ENCODE measurements at places on chromosomes 11 and 22.

- no peak for DNase-seq
These were observed 46.9 kb upstream of the PICALM start for GRCh38 chr11:86115542-86116385.

GRCh38 chr11:104970756-104971155, 2.4 kb upstream of the CASP4 start:
- no peak for DNase-seq

- DNase-seq, result no peak
These were observed 83.6 kb downstream of the FLI1 start for GRCh38 chr11:128777369-128778011.

GRCh38 chr22:32628628-32629572, 154.3 kb downstream of the FBXO7 start:
- DNase-seq, result no peak

DNA sequence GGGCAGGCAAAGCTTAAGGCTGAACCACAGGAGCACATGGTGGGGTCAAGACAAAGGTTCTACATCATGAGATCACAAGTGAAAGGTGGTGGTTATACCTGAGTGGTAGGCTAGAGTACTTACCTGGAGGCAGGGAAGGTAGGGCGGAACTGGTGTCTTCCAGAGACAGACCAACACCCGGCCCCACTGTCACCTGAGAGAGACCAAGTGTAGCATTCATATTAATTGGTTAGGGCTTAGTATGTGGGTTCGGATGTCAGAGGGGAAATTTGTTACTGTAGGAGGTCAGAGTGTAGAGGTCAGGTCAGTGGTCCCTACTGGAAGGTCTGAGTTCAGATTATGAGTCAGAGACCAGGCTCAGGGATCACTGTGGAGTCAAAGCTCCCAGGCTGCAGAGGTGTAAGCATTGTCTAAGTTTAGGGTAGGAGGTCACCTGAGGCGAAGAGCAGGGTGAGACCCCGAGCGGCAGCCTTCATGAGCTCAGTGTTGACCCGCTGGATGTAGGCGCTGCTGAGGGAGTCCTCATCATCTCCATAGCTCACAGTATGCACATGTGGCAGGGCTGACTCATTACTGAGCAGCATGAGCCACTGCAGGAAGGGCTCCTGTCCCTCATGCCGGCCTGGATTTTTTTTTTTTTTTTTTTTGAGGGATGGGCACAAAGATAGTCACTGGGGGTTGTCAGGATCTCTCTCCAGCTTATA, 3.2 kb downstream of the TPP1 start:
- DNase-seq, result no peak

GRCh38 chr11:3873712-3874349, 18.4 kb downstream of the STIM1 start:
- no peak for DNase-seq

GRCh38 chr11:59053387-59053786, 32.7 kb upstream of the GLYATL1B start:
- peak; percentile 65 for DNase-seq

DNA sequence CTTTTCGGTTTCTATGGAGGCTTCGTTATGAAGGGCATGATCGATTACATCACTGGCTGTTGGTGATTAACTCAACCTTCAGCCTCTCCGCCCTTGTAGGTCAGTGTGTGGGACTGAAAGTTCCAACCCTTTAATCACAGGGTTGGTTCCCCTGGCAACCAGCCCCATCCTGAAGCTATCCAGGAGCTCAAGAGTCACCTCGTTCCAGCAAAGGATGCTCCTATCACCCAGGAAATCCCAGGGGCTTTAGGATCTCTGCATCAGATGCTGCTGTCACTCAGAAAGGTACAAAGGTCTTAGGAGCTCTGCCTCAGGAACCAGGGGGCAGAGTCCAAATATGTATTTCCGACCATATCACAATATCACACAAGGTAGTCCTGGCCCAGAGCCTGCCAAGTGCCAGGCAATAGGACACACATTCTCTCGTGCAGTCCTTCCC, 123.5 kb upstream of the PARVA start:
- no peak for DNase-seq

- no peak for DNase-seq
These were observed 91.2 kb downstream of the CLPB start for GRCh38 chr11:72343006-72343756.

DNA sequence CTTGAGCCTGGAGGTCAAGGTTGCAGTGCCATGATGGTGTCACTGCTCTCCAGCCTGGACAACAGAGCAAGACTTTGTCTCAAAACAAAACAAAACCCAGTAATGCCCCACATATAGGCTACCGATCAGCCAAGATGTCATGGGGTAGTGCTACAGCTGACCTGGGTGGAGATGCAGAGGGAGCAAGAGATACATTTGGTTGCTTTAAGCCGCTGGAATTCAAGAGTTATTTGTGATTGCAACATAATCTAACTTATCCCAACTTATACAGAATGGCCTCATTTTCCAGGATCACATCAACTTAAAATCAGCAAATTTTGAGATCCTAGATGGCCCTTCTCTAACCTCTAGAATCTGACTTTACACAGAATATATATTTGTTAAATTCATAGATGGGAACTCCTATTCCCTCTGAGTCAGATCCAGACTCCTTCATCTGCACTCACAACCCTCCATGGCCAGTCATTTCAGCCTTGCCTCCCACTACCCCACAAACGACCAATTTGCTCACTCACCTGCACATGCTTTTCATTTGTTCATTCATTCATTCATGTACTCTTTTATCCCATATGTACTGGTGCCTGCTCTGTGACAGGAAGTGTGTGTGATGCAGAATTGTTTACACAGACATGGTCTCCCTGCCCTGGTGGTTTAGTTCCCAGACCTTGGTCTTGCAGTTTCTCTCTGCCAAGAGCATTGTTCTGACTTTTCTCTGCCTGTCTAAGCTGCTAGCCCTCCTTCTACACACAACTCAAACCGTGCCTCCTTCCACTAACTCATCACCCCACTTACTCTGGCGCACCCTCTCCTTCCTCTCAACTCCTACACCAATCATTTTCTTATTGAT, 24.1 kb upstream of the APLNR start:
- no peak for DNase-seq

- no peak for DNase-seq
These were observed 997 bp downstream of the UBE2L3 start for GRCh38 chr22:21568347-21569075.

DNA sequence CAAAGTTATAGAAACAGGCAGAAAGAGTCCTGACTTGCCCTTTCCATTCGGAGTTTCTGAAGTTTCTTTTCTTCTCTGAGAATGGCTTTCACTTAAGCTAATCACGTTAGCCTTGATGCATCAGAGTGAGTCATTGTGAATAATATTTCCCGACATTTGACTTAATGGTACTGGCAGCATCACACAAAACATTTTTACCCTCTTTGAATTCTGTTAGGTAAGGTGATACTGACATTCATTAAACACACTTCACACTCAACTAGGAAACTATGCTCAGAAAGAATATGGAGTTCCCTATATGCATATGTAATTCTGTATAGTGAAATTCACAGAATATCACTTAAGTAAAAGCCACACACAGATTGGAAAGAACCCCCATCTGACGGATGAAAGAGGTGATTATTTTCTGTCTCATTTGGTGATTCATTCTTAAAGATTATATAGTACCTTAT, 120.8 kb upstream of the ARHGAP20 start:
- no peak for DNase-seq

DNA sequence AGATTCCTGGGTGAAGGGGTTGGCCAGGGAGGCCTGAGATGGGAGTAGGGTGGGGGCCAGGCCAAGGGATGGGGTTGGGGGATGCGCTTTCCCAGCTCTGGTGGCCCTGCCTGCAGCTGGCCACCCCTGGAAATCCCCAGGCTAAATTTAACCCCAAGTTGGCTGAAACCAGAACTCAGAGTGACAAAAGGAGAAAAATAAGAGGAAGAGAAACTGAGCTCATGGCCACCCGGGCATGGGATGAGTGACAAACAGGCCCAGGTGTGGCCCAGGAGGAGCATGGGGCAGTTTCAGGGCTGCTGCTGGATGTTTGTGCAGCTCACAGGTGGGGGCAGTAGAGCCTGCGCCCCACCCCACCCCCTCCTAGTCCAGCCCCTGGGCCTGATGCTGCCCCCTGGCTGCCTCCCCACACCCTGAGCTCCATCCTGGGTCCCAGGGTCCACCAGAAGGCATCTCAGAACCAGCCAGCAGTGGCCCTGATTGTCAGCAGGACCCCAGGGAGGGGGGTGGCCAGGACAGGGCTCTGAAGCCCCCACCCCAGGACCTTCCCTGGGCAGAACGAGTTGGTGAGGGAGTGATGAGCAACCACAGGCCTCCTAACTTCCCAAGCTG, 48.0 kb downstream of the IGLL5 start:
- no peak for DNase-seq

- DNase-seq, result no peak
These were observed 27.3 kb downstream of the BDNF start for GRCh38 chr11:27672836-27673464.
